ENCODE measurements at places on chromosomes 6 and 20.

GRCh38 chr20:47337413-47337812 is 19.1 kb downstream of the ZMYND8 start:
- DNase-seq = no peak

GRCh38 chr6:113881478-113881980 is 24.4 kb downstream of the MARCKS start:
- DNase-seq = no peak

DNA sequence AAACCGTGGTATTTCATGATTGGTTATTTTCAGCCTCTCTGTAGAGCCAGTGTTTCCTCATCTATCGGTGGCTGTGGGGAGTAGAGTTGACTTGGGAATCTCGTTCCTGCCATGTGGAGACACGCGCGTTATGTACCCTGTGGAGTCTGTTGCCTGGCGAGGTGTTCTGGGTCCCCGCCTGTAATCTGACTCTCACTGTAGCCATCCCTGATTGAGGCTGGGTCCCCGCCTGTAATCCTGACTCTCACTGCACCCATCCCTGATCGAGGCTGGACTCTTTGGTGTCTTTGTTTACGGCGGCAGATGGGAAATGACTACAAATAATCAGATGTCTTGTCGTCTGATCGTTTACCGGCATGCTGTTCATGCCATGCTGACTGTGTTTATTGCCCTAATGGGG is 153.9 kb downstream of the DTNBP1 start:
- DNase-seq = no peak

GRCh38 chr20:62425281-62426058 is 1.9 kb downstream of the RBBP8NL start:
- DNase-seq = no peak

- DNase-seq = no peak
Measured at GRCh38 chr6:136669299-136669699, 119.1 kb upstream of the MAP7 start.
